ENCODE measurements at places on chromosomes 1 and 21.

GRCh38 chr1:185853739-185854138 is 119.5 kb downstream of the HMCN1 start:
- DNase-seq = no peak

DNA sequence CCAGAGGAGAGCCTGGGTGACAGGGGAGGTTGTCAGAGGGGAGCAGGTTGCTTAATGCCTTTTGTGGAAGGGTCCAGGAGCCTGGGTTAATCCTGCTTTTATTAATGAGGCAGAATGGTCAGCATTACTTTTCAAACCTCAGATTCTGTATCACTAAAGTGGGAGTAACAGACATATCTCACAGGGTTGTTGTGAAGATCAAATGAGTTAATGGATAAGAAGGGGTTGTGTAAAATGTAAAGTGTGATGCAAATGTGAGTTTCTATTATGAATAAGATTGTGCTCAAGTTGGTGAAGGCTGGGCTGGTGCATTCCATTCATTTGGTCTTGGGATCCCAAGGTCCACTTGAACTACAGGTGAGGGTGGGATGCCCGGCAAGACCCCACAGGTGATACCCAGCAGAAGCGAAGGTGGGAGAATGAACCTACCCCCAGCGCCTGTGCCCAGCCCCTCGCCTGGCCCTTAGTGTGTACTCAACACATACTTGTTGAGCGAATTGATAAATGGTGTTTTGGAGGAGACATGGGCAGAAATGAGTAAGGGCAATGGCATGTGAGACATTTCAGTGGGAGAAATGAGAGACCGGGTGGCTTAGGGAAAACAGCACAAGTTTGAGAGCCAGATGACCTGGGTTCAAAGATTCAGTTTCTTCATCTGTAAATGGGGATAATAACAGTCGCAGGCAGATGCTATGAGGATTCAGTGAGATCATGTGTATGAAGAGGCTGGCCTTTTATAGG is 6.2 kb downstream of the SLC26A9 start:
- DNase-seq = no peak

GRCh38 chr1:241647658-241648057 is 4.4 kb upstream of the WDR64 start:
- DNase-seq = no peak

GRCh38 chr1:87961992-87962391 is 633.3 kb downstream of the LMO4 start:
- DNase-seq = no peak

- no peak for DNase-seq
Observed at GRCh38 chr1:234214911-234215892, 158.1 kb upstream of the COA6 start.

GRCh38 chr1:223256034-223256433 is 107.9 kb downstream of the SUSD4 start:
- no peak for DNase-seq

- DNase-seq = peak; percentile 10
Observed at GRCh38 chr21:32611471-32611997, 643 bp downstream of the CFAP298 start.

- DNase-seq = no peak
Observed at GRCh38 chr1:44557778-44558177, 116.5 kb downstream of the TMEM53 start.

GRCh38 chr1:154371436-154371835 is 33.7 kb upstream of the IL6R start:
- no peak for DNase-seq

- no peak for DNase-seq
Observed at GRCh38 chr1:63032171-63032570, 248.2 kb downstream of the ATG4C start.

- DNase-seq = no peak
Observed at GRCh38 chr1:33516428-33516827, 44.0 kb downstream of the ZSCAN20 start.

GRCh38 chr1:172322219-172323061 is 98.0 kb upstream of the C1orf105 start:
- no peak for DNase-seq

DNA sequence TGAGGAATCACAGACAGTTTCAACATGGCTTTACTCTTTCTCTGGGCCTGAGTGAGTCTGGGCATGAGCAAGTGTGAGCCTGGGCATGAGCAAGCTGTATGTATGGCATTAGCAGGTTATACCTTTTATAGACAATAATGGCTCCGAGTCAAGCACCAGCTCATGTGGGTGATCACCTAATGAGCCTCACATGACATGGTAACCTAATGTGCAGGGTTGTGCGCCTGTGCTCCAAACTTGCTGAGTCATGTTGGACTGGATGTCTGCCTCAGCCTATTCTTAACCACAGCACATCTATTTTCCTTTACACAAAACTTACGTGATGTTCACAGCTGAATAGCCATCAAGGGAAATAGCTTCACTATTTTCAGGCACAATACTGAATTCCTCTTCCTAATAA is 236.2 kb upstream of the NRIP1 start:
- DNase-seq = no peak

- DNase-seq = no peak
Observed at GRCh38 chr1:58689167-58689566, 10.7 kb downstream of the MYSM1 start.

GRCh38 chr1:96945509-96946084 is 224.0 kb downstream of the PTBP2 start:
- DNase-seq = no peak

- DNase-seq = no peak
Observed at GRCh38 chr1:90781534-90781933, 64.4 kb upstream of the BARHL2 start.

DNA sequence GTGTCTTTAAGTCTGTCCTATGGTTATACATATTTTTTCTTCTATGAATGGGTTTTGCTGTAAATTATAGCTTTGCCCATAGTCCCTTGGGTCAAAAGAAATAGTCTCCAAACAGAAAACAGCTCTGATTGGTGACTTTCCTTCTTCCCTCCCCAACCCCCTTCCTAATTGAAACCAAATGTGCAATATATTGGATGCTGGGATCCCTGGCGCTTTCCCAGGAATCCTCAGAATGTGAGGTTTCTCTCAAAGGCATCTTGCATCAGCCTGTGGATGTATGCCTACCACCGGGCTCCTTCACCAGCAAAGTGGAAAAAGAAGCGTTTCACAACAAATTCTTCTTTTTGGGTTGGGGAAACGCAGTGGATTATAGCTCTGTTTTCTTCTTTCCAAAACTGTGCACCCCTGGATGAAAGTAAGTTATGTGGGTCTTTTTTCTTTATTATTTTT is at the start of gene DDR2:
DDR2 (plus strand) TSS at position 248 of the 450 bp plus-strand sequence. CDS start 86,600 bp downstream, outside the sequence.
- DNase-seq = no peak

DNA sequence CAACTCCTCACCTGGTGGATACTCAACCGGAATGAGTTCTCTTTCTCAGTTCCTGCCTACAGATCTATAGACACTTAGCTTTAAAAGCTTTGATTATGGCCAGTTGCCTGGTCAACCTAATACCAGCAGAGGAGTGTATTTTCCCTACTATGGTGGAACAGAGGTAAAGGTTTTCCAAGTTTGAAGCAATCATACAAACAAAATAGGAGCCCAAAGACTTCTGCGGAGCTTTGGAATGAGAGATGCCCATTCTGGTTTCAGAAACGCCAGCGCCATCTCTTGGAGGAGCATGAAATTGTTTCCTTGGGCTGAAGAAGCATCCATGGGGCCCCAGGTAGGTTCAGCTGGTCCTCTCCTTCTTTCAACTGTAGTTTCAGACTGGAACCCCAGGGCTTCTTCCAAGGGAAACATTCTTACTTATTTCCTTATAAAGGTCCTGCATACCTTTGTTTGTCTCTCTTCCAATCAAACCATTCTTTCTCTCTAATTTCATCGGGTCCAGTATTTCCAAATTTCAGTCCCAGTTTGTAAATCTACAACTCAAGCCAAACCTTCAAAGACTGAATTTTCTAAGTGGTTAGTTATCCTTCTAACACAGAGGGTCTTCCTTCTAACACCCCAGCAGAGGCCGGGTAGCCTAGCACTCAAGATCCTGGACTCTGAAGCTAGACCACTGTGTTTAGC is 95.9 kb downstream of the KCNJ15 start:
- DNase-seq = no peak

DNA sequence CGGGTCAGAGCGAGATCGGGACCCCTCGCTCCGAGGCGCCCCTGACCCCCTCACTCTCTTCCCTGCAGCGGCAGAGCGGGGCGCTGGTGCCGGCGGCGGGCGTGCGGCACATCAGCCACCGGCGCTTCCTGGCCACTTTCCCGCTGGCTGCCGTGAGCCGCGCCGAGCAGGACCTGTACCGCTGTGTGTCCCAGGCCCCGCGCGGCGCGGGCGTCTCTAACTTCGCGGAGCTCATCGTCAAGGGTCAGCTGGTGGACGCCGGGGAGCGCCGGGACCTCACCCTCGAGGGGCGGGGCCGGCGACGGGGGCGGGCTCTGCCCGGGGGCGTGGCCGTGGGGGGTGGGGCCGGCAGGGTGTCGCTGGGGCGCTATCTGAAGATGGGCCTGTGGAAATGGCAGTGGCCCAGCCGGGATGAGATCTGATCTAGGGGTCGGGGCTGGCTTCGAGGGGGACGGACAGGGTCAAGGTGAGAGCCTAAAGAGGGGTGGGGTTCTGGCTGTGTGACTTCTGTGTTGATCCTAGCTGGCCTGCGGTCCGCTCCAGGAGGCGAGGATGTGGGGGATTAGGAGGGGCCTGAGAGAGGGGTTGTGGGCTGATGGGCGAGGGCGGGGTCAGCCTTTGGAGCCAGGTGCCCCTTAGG is 23.6 kb downstream of the PTPRU start:
- peak; percentile 2 for DNase-seq

- DNase-seq = no peak
Observed at GRCh38 chr1:211825980-211826379, 4.6 kb downstream of the LPGAT1 start.

GRCh38 chr21:36589352-36589971 is 109.5 kb upstream of the SIM2 start:
- no peak for DNase-seq

DNA sequence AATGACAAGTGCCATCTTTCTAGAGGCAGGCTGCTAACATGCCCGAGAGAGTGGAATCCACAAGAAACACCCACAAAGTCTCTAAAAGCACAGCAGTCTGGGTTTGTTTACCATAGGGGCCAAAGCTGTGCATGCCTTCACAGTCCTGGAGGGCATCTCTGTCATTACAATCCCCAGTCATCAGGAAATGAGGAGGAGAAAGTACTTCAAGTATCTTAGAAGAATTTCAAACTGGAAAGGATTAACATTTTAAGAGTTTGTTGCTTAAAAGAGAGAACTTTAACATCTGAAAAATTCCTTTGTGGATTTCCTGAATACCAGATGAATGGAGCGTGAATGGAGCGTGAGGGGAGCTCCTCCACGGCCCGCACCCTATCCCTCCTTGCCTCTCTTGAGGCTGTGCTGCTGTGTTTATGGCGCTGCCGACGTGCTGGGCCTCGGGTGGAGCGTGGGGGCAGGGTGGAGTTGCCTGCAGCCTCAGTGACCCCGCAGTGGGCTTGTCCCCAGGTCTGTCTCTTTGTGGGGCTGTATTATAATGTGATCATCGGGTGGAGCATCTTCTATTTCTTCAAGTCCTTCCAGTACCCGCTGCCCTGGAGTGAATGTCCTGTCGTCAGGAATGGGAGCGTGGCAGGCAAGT is 23.3 kb downstream of the SLC6A17 start:
- DNase-seq = no peak

DNA sequence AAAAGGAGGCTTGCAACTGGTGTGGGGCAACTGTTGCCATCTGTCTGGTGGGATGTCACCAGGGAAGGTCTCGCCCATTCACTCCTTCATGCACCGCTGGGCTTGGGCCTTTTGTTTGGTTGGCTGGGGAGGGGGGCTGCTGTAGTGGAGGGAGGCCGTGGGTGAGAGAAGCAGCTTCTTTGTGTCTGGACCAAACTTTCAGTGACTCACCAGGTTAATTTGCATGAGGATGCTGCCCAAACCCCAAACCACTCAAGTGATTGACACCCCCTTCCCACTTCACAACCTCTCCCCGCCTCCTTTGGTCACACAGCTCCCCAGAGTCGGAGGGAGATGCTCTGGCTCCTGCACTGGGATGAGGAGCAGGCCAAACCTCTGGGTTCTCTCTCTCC is 19.7 kb downstream of the BTG2 start:
- DNase-seq = peak; percentile 82

DNA sequence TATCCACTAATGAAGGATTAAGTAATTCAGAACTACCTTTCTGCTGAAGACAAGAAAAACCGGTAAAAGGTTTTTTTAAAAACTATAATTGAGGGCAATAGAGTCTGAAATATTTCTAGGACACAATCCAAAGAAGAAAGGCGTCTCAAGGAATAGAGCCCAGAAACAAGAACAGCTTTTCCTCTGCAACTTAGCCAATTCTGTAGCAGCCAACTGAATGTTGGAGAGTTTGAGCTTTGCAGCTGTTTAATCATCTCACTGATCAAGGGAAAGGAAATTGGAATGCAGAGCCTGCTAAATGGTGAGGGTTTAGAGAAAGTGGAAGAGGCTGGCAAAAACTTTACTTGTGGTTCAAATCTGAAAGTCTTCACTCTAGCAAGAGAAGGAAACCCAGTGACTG is 818.9 kb downstream of the KCNT2 start:
- no peak for DNase-seq

GRCh38 chr21:33406493-33406892 is 3.3 kb downstream of the IFNGR2 start:
- DNase-seq = no peak

DNA sequence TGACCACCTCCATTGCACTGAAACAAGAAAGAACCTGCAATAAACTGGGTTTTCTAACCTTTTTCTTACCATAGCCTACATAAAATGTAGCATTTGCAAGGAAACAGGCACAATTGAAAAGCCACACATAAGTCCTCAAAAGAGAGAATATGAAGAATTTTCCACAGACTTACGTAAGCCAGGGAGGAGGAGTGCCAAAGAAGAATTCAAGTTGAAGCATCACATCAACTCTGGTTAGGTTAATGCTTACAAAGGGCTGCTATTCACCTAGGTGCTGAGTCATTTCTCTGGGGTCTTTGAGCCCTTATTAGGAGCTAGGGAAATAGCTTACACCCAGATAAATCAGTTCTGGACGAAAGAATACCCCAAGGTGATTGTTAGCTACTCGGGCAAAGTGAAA is 9.6 kb downstream of the OSCP1 start:
- DNase-seq = no peak

DNA sequence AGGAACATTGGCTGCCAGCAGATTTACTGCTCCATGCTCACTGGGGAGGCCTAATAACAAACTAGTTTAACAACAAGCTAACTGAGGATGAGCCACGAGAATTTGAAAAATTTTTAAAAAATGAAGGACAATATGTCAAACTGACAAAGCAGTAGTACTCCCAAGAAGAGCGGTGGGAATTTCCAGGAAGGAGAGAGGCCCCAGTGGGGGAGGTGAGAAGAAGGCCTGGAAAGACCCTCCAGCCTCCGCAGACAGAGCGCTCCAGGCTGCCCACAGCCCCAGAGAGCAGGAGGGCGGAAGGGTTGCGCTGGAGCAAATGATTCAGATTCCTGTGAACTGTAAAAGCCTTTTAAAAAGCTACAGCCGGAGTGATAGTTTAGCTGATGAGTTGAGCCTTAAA is 78.5 kb downstream of the SIPA1L2 start:
- no peak for DNase-seq

- peak; percentile 88 for DNase-seq
Observed at GRCh38 chr1:167518331-167518700, at the start of gene CD247. Gene CD247 (minus strand): TSS chr1:167518529. CDS start chr1:167518465, 64 bp downstream.

- DNase-seq = no peak
Observed at GRCh38 chr1:10065344-10065685, 32.6 kb downstream of the UBE4B start.

- DNase-seq = no peak
Observed at GRCh38 chr1:227428803-227429202, 110.5 kb upstream of the CDC42BPA start.

Measured in CD4-positive, alpha-beta T cell treated with Interleukin-4 for 4 hours (primary cell).